Sigmoid colon (tissue), 7 donors: ENCODE measurements at places on chromosomes 2 and 18. TPM values are rescaled to one million over a fixed set of nuclear protein-coding genes. Genes with fewer than 3 reads are reported as not detected.
A peak's percentile ranks its signal among the peaks of the same experiment; 100 is the strongest.

GRCh38 chr18:3816610-3817363 is 366.8 kb downstream of the TGIF1 start:
- no peaks in the 10 kb centered on the region for H3K36me3 ChIP-seq
- no peak overlapping the region for H3K4me3 ChIP-seq
- no peak overlapping the region for H3K27ac ChIP-seq
- no peak for DNase-seq
- H3K4me1 ChIP-seq, result no peaks in the 10 kb centered on the region

DNA sequence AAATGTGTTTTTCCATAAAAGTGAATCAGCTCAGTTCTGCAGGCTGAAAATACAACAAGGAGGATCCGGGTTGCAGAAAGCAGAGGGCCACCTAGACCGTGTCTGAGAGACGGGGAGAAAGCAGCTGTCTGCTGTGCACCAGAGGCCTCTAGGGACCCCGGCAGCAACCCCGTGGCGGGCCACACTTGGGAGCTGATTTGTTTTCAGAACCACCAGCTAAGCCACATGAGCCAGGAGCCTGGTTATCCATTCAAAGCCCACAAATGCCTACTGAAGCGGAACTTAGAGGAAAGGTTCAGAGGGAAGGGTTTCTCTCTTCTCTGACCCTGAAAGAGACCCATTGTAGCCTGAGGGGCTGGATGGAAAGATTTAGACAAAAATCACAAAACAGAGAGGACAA is 28.4 kb upstream of the ID2 start:
- no peak overlapping the region for H3K27ac ChIP-seq
- no peaks in the 10 kb centered on the region for H3K36me3 ChIP-seq
- H3K4me3 ChIP-seq, result no peak overlapping the region
- H3K4me1 ChIP-seq, result no peaks in the 10 kb centered on the region

- no peak for DNase-seq
- no peaks in the 10 kb centered on the region for H3K27me3 ChIP-seq
- H3K36me3 ChIP-seq, result no peaks in the 10 kb centered on the region
Measured at GRCh38 chr2:171432206-171432968, 1.4 kb downstream of the METTL8 start.

Gene HAAO
- total RNA-seq, result 3.1 TPM

DNA sequence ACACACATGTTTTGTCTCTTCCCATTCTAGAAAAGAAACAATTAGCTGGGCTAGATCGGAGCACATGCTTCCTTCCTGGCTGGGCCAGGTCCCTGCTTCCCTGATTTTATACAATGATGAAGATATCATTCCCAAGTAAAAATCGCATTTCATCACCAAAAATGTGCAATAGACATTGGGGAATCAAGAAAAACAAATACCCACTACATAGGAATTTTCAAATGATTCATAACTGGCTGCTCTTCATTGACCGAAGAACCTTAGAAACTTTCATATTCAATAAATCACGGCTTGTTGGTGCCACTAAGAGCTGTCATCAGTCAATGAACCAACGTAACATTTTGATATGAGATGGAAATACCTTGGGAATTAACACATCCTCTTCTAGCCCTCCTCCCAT is 373.6 kb upstream of the TRIB2 start:
- no peaks in the 10 kb centered on the region for H3K4me1 ChIP-seq
- no peak for DNase-seq
- no peaks in the 10 kb centered on the region for H3K27me3 ChIP-seq
- no peaks in the 10 kb centered on the region for H3K36me3 ChIP-seq
- H3K4me3 ChIP-seq, result no peak overlapping the region

- no peak overlapping the region for H3K4me3 ChIP-seq
- DNase-seq, result no peak
- no peaks in the 10 kb centered on the region for H3K36me3 ChIP-seq
- H3K4me1 ChIP-seq, result peaks cover 5% of the 10 kb centered on the region
- H3K27me3 ChIP-seq, result no peaks in the 10 kb centered on the region
Measured at GRCh38 chr18:22186484-22186971, 17.1 kb downstream of the GATA6 start.

DNA sequence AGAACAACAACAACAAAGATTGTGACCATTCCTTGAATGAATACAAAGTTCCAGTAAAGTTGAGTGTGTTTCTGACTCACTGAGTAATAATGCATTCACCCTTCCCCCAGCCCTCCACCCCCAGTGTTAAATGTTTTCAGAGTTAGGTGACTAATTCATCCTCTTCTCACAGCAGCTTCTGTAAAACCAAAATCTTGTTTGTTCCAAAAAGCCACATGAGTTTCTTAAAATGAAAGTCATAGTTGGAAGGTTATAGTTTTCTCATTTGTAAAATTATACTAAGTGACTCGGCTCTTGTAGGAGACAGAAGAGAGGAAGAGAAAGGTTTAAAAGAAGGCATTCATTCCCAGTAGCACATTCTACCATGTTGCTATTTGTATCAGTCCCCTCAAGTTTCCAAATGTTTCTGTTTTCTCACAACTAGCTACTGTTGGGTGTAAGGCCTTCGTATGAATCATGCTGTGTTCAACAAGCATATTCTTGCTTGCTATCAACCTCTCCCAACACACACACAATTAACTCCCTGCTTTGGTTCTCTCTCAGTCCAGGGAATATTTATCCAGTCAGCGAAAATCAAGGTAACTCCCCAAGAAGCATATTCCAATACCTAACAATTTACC is 75.3 kb downstream of the MBD2 start:
- no peaks in the 10 kb centered on the region for H3K27me3 ChIP-seq
- H3K36me3 ChIP-seq, result peaks cover 3% of the 10 kb centered on the region
- no peak overlapping the region for H3K4me3 ChIP-seq
- no peak for DNase-seq
- peaks cover 11% of the 10 kb centered on the region for H3K4me1 ChIP-seq
- H3K27ac ChIP-seq, result peak overlapping the region; percentile 29

DNA sequence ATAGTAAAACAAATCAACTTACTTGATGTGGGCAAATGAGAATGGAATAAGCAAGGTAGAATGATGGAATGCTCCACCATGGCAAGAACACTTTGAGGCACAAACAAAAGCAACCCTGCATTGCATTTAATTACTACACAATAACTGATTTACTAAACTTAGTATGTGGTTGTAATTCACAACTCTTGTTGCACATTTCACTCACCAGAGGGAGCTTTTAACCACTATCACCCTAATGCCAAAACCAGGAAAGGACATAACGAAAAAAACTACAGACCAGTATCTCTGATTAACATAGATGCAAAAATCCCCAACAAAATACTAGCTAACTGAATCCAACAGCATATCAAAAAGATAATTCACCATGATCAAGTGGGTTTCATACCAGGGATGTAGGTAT is 659.8 kb downstream of the CPS1 start:
- H3K27me3 ChIP-seq, result no peaks in the 10 kb centered on the region
- no peak for DNase-seq
- no peak overlapping the region for H3K27ac ChIP-seq
- no peak overlapping the region for H3K4me3 ChIP-seq

- DNase-seq, result no peak
- no peaks in the 10 kb centered on the region for H3K36me3 ChIP-seq
- peaks cover 29% of the 10 kb centered on the region for H3K4me1 ChIP-seq
- no peaks in the 10 kb centered on the region for H3K27me3 ChIP-seq
- H3K27ac ChIP-seq, result no peak overlapping the region
- no peak overlapping the region for H3K4me3 ChIP-seq
Measured at GRCh38 chr18:50009773-50010335, 185.1 kb downstream of the MYO5B start.

DNA sequence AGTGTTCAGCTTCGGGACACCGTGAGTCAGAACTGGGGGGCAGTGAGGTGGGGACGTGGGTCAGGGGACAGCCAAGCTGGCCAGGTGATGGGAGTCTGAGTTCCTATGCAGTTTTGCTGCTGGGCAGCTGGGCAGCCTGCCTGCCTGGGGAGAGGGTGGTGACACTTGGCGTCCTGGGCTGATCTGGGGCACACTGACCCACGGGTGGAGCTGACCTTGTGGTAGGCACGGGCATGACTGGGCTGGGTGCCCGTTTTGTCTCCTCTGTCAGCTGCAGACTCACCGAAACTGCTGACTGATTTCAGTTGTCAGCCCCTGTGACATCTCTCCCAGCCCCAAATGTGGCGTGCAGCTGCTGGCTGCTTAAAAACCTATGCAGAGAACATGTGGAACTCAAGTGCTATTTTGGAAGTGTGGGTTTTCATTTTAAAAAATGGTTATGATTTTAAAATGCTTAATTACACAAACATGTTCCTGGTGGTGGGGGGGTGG is 32.6 kb upstream of the E2F6 start:
- no peaks in the 10 kb centered on the region for H3K36me3 ChIP-seq
- peaks cover 15% of the 10 kb centered on the region for H3K27me3 ChIP-seq
- H3K4me3 ChIP-seq, result no peak overlapping the region
- peak; percentile 83 for DNase-seq
- H3K4me1 ChIP-seq, result no peaks in the 10 kb centered on the region

DNA sequence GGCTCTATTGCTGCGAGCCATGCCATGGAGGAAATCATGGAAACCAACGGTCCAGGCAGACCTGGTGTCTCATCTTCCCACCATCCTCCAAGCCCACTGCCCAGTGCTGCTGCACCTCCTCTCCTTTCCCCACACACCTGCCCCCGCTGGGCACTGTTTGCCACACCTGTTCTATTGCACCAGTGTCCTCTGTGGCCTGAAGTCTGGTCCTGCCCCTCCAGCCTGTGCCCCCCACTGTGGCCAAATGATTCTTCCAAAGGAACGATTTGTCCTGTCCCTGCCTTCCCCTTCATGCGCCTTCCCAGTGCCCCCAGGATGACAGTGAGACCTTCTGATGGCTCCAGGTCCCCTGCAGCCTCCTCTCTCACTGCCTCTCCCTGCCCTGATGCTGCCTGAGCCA is 101.9 kb upstream of the TWIST2 start:
- no peak for DNase-seq
- H3K27ac ChIP-seq, result no peak overlapping the region

Gene HOXD8
- 19.7 TPM for total RNA-seq

- no peaks in the 10 kb centered on the region for H3K36me3 ChIP-seq
- H3K27me3 ChIP-seq, result no peaks in the 10 kb centered on the region
- H3K27ac ChIP-seq, result no peak overlapping the region
Measured at GRCh38 chr2:152400607-152401214, 65.7 kb downstream of the FMNL2 start.

DNA sequence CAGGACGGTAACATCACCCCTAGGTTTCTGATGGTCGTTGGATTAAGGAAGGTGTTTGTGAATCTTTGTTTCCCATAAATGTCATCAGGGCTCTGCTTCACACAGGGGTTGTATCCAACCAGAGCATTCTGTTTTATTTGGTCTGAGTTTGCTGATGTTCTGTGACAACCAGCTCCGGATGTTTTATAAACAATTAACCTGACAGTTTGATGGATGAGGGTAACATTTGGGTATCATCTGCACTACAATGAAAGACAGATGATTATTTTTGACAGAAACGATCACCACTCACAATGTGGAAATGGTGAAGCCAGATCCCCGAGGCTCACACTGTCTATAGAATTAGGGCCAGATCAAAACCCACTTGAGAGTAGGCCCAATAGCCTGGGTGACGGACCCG is 107.1 kb downstream of the CDC42EP3 start:
- peak overlapping the region; percentile 44 for H3K27ac ChIP-seq
- peaks cover 30% of the 10 kb centered on the region for H3K4me1 ChIP-seq
- no peaks in the 10 kb centered on the region for H3K27me3 ChIP-seq
- H3K4me3 ChIP-seq, result no peak overlapping the region
- no peaks in the 10 kb centered on the region for H3K36me3 ChIP-seq

- no peaks in the 10 kb centered on the region for H3K27me3 ChIP-seq
- H3K27ac ChIP-seq, result no peak overlapping the region
- no peak overlapping the region for H3K4me3 ChIP-seq
- no peaks in the 10 kb centered on the region for H3K36me3 ChIP-seq
- DNase-seq, result no peak
Measured at GRCh38 chr2:58680755-58681310, 439.7 kb upstream of the FANCL start.

- H3K4me1 ChIP-seq, result no peaks in the 10 kb centered on the region
- H3K4me3 ChIP-seq, result no peak overlapping the region
- H3K36me3 ChIP-seq, result no peaks in the 10 kb centered on the region
- H3K27ac ChIP-seq, result no peak overlapping the region
- no peaks in the 10 kb centered on the region for H3K27me3 ChIP-seq
- DNase-seq, result peak; percentile 14
Measured at GRCh38 chr2:96233880-96234316, 25.3 kb upstream of the STARD7 start.

DNA sequence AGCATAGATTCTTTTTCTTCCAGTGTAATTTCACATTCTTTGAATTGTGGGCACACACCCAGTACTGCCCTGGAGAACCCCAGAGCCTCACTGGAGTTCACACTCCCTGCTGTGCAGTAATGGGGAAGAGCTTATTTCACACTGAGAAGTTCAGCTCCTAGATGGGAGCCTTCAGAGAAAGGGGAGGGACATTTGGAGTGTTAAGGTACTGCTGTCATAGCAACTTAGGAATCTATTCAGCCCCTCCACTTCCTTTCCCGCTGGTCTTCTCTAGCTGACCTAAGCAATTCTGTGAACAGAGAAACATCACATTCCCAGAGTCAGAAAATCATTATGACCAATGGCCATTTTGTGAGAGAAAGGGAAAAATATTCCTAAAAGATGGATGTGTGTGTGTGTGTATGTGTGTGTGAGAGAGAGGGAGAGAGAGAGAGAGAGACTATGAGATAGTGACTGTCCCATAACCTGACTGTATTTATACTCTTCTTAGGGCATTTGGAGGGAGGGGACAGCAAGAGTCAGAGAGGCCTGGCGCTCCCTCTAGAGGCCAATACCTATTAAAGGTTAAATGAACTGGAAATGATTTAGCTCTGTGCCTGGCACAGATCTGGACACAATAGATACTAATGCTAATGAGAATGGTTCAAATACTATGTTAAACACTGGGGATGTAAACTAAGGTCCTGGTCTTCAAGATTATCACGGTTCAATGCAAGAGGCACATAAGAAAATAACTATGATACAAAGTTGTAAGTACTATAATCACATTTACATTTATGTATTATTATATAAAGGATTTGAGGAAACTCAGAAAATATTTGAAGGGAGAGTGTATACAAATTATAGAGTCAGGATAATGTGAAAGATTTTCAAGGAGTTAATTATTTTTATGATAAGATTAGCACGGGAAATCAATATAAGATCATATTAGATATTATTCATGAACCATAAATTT is 41.5 kb upstream of the RPE start:
- no peak overlapping the region for H3K27ac ChIP-seq
- no peak overlapping the region for H3K4me3 ChIP-seq
- no peaks in the 10 kb centered on the region for H3K36me3 ChIP-seq
- H3K4me1 ChIP-seq, result peaks cover 10% of the 10 kb centered on the region
- DNase-seq, result no peak

GRCh38 chr2:96584017-96584416 is 47.5 kb downstream of the ARID5A start:
- no peaks in the 10 kb centered on the region for H3K36me3 ChIP-seq
- no peaks in the 10 kb centered on the region for H3K27me3 ChIP-seq
- H3K4me3 ChIP-seq, result no peak overlapping the region
- DNase-seq, result no peak

Gene ANKRD62
- total RNA-seq, result 0.55 TPM

Gene CD302
- total RNA-seq, result 67.6 TPM

Gene ARHGEF4
- 15.8 TPM for total RNA-seq

Gene TTR
- 0.82 TPM for total RNA-seq

GRCh38 chr2:105373895-105374401 is 24.9 kb downstream of the FHL2 start:
- H3K36me3 ChIP-seq, result peaks cover 3% of the 10 kb centered on the region
- H3K27me3 ChIP-seq, result no peaks in the 10 kb centered on the region
- H3K4me1 ChIP-seq, result peaks cover 21% of the 10 kb centered on the region
- DNase-seq, result no peak
